ENCODE measurements at places on chromosomes 2 and 18.
A peak's percentile ranks its signal among the peaks of the same experiment; 100 is the strongest.

DNA sequence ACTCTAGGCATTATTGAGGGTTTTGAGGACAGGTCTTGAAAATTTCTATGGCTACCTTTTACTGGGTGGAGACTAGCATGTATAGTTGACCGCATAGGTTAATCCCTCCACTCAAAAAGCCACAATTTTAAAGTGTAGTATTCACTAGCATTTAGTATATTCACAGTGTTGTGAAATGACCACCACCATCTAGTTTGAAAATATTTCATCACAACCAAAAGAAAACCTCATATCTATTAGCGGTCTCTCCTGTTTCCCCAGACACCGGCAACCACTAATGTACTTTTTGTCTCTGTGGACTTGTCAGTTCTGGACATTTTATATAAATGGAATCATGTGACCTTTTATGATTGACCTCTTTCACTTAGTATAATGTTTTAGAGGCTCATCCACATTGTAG lies 53.9 kb downstream of the MSH2 start:
- no peak for ATAC-seq

DNA sequence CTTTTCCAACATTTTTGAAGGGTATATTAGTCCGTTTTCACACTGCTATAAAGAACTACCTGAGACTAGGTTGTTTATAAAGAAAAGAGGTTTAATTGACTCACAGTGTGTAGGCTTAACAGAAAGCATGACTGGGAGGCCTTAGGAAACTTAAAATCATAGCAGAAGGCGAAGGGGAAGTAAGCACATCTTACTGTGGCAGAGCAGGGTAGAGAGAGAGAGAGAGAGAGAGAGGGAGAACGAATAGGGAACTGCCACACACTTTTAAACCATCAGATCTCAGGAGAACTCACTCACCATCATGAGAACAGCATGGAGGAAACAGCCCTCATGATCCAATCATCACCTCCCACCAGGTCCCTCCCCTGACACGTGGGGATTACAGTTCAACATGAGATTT lies 420.3 kb downstream of the SOCS6 start:
- ATAC-seq = peak; percentile 35

DNA sequence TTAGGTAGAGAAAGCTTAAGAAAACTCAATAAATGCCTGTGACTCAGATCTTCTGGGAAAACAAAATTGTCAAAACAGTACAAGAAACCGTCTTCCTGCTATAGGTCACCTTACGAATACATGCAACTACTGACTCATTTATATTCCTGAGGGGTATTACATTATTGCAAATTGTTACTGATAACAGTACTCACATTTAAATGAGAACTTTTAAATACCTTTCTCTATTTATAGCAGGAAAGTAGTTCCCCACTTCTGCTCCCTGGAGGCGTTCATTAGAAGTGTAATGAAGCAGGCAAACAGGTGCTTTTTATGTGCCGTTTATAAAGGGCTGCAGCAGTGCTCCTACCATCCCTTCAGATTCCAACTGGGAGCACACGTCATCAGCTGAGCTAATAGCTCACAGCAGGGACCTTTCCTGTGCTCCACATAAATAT lies 65.1 kb upstream of the RPRM start:
- ATAC-seq = peak; percentile 55

DNA sequence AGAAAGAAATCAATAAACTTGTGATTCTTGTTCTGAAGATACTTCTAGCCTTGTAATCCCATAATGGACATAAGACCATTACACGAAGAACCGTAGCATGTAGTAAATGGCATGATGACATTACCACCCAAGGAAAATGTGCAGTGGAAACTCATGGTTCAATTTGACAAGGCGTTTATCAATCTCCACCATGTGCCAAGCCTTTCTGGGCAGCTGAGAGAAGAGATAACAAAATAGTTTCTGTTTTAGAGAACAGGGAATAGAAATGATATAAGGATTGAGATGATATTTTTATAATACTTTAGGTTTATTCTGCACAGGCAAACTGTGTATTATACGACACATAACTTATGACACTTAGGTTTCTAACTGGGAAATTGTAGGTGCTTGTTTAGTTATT lies 19.2 kb downstream of the ABI2 start:
- no peak for ATAC-seq

DNA sequence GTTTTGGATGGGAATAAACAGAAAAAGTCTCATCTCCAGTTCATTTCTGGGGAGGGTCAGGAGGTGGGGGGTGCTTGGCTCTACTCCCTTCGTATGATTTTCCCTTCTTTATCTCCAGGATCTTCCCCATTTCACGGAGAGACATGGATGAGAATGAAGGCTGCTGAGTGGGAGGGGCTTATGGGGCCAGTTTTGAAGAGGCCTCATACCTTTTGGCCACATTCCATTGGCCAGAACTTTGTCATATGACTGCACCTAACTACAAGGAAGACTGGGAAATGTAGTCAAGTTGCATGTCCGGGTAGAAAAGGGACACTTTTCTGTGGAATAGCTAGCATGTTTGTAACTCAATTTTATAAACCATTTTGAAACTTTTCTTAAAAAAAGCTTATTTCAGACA lies 117.6 kb downstream of the NEDD4L start:
- ATAC-seq = no peak

GRCh38 chr2:128607911-128608506 lies 289.3 kb upstream of the HS6ST1 start:
- no peak for ATAC-seq

- ATAC-seq = peak; percentile 32
Measured at GRCh38 chr2:157751462-157752058, 122.9 kb upstream of the ACVR1C start.

DNA sequence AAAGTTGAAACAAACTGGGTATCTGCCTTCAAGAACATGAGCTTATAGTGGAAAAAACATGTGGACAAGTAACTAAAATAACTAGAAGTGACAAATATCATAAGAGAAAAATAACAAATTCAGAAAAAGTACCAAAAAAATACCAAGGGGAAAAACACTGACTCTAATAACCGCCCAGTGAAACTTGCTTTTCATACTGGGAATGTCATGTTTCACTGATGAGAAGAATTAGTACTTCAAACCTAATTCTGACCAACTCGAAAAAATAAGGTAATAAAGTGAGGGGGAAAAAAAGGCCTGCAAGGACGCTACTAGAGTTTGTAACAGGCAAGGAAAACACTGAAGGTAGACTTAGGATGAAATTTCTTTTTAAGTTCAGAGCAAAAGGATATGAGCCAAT lies 83.6 kb downstream of the RTTN start:
- no peak for ATAC-seq

GRCh38 chr2:74821177-74822126 lies 12.5 kb upstream of the HK2 start:
- no peak for ATAC-seq

DNA sequence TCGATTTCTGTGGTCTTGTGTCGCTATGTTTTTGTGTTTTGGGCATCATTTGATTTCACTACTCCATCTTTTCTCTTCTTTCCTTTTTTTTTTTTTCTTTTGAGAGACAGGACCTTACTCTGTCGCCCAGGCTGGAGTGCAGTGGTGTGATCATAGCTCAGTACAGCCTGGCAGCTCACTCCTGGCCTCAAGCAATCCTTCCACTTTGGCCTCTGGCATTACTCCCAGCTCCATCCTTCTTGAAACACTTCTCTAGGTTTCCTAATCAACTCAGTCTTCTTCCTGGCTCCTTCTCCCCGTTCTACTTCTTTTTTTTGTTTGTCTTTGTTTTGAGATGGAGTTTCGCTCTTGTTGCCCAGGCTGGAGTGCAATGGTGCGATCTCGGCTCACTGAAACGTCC lies 26.5 kb downstream of the TCF23 start:
- no peak for ATAC-seq

DNA sequence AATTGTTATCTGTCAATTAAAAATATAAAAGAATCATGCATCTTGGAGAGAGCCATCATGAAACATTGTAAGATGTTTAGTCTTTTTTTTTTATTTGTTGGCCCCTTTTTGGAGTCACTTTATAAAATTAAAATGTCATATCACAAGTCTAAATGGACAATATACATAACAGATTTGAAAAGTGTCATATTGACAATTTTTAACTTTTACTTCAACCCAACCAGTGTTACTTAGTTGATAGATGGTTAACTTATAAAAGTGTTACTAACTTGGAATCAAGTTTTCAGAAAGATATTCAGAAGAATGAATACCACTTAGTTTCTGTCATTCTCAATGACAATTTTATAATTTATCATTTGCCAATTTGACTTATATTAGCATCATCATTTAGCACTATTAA lies 218.3 kb downstream of the OTX1 start:
- no peak for ATAC-seq

- ATAC-seq = peak; percentile 14
Measured at GRCh38 chr2:216109962-216110614, 940 bp downstream of the XRCC5 start.

DNA sequence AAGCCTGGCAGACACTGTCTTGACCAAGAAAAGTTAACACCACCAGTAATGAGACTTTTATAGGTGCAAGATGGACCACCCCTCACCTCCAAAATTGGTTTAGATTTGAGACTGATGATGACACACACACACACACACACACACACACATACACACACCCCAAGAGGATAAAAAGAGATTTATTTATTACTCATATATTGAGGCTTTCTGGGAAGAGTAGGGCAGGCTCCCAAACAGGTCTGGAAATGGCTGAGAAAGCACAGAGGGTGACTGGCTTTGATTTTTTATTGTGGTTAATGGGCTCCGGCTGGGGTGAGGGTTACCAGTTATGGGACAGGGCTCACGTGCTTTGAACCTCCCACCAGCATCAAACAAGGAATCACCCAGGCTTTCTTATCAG lies 54.2 kb upstream of the ADAM23 start:
- no peak for ATAC-seq

DNA sequence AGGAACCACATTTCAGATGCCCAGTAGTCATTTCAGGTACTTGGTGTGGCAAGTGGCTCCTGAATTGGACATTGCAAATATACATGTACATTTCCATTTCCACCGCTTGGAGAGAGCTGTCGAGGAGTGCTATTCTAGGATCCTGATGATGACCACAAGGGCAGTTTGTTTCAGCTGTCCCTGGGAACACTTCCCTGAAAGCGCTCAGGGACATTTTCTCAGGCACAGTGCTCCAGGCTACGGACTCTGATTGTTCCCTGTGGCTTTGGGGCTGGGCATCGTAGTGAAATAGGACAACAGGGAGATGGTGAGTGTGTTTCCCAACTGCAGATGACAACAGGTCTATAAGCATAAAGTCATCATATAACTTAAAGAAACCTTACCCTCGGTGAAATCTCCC lies 3.1 kb downstream of the DBI start:
- no peak for ATAC-seq

DNA sequence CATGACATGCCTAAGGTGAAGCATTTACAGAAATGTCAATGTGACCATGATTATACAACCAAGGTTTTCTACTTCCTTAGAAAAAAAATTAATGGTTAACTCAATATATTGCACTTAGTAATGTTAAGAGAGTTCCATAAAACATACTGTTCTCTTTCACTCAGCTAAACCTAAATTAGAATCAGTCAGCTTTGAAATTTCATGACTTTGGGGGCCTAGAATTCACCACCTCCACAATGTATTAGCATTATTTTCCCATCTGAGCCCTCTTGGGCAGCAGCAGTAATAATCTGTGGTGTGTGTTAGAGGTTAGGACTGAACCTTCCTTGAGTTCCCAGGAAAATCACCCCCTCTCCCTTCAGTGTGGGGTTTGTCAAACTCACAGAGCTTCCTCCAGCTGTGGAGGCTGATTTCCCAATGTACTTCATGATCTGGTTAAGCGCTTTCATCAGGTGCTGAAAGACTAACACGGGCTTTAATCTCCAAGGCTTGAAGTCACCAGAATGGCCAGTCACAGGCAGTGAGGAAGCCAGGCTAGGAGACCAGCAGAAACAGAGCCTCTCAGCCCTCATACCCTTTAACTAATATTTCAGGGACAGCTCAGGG lies 7.1 kb upstream of the UPP2 start:
- ATAC-seq = no peak

DNA sequence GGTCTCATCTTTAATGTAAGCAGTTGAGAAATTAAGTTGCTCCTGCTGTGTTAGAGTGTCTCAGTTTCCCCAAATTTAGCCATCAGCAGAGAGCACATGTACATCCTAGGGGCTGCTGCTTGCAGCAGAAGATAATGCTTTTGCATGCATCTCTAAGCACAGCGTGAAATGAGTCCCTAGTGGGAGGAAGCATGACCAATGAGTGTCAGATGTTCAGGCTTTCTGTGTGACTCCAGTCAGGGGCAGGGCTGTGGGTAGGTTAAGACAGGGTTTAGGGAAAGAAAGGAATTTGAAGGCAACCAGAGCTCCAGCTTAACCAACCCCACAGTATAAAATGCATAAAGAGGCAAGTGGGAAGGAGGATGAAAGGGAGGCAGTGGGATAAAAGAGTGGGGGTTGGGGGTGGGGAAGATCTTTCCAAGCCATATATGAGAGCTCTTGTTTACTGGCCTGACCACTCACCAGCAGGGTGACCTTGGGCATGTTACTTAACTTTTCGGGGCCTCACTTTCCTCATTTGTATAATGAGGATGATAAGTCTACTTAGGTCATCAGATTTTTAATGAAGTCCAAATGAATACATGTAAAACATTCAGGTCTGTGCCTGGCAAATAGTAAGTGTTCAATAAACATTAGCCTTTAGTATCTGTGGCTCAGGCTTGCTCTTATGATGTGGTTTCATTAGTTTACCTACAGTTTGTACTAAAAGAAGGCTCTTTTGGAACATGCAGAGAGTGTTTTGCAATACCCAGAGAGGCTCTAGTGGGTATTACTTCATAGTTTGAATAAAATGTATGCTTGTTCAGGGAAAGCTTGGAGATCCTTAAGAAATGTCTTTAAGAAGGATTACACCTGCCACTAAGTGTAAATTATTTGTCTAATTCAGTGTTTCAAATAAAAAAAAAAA lies 42.7 kb upstream of the PELI1 start:
- no peak for ATAC-seq

DNA sequence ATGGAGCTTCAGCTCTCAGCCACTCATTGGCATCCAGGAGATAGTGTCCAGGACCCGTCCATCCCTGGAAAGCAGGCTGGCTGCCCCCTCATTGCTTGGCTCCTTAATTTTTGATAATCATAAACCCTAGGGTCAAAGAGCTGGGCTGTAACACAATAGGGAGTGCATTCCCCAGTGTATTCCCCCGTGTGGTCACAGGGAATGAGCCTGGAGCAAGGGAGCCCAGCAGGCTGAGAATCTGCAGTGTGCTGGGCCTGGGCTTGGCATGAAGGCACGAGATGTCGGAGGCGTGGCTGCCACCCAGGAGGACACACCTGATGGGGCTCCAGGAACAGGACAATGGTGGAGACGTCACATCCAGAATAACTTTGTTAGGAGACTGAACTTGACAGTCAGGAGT lies 18.7 kb downstream of the TPRKB start:
- no peak for ATAC-seq
